KBM-7 (cell line): ENCODE measurements at places on chromosomes 11 and 22.
A peak's percentile ranks its signal among the peaks of the same experiment; 100 is the strongest.

- no peak for DNase-seq
These were observed 44.1 kb upstream of the SEZ6L start for GRCh38 chr22:26124991-26125725.

DNA sequence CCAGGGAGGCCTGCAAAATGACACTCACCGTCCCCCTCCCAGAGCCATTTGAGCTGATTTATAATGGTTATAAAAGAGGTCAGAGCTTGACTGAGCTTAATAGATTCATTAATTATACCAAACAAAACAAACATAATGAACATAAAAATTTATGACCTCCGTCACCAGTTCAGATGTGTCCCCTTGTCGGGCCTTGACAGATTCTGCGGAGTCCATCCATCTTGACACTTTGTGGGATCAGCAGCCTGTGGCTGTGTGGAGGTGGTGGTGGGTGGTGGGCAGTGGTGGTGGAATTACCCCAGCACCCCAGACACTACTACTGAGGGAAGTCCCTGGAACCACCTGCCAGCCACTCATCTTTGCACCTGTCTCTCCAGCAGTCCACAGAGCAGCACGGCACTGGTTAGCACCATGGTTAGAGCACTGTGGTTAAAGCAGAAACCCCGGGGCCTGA lies 83.5 kb downstream of the DSCAML1 start:
- DNase-seq, result no peak

- DNase-seq, result no peak
These were observed 3.7 kb upstream of the CLDN5 start for GRCh38 chr22:19527861-19528417.

DNA sequence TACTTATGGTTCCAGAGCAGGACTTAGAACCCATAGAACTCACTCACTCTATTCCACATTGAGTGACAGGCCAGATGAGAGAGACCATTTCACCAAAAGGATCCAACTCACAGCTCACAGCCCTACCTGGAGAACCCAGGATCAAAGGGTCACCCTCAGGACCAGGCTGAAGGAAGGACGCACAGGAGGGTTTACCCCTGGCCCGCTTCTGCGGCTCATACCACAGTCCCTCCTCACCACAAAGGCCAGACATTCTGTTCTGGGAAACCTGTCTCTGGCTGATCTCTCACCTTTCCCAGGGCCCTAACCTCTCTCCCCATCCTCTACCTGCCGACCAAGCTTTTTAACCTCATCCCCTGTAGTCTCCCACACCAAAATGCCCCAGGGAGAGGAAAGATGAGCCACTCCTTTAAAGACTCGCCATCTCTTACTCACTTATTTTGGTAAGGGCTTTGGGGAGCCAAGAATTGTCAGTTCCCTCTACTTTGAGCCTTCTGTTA lies 4.7 kb downstream of the FOSL1 start:
- no peak for DNase-seq

DNA sequence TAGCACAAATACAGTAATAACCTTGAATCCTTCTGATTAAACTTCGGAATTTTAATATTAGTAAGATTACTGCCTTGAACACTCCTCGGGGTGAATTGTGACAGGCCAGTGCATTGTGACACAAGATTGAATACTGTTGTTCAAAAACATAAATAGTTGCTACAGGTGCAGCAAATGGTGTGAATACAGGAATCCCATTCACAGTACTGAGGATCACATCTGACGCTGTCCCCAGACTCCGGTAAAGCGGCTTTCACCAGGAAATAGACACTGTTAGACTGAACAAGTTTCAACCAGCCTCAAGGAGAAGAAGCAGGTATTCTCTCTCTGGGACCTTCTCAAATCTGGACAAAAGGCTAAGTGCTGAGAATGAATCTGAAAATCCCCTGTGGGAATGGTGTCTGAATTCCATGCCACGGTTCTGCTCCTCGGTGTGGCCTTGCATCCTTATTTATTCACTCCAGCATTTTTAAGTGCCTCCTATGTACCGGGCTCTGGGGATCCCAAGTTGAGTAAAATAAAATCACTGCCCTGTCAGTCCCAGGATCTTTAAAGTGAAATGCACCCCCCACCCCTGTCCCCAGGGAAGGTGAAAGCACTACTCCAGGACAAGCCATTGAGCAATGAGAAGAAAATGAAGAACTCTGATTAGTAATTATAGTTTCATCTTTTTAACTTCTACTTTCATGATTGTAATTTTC lies 3.4 kb downstream of the LGR4 start:
- DNase-seq, result no peak

- peak; percentile 85 for DNase-seq
These were observed at the start of gene P2RY2 for GRCh38 chr11:73218106-73218829. TSS of gene P2RY2 (plus strand) at chr11:73218281. CDS start at chr11:73234160, 15,879 bp downstream.

DNA sequence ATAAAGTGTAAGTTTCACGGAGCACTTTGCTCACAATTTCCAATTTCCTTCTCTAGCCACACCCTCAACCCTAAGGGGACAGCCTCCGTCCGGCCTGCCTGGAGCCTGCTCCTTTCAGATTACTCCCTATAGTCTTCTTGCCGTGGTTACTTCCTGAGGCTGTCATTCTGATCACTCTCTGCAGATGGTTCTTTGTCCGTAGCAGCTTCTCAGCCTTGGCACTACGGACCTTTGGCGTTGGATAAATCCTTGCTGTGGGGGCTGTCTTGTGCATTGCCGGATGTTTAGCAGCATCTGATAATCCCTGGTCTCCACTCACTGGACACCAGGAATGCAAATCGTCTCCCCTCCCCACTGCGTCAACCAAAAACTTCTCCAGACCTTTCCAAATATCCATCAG lies 447.5 kb upstream of the KIRREL3 start:
- DNase-seq, result no peak

- DNase-seq, result no peak
These were observed 133.7 kb upstream of the NARS2 start for GRCh38 chr11:78708388-78708787.

DNA sequence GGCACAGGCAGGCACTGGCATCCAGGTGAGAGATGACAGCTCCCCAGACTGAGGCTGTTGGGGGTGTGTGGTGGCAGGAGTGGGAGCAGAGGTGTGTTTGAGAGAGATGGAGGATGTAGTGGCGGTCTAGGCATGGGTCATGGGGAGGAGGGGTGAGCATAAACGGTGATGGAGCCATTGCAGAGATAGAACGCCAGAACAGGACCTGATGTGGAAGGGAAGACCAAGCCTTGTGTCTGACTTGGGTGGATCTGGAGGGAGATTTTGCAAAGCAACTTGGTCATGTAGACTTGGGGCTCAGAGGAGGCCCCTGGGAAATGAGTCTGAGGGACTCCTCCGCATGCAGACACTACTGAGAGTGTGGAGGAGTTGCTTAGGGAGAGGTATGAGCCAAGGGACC lies 50.0 kb upstream of the CLDN5 start:
- no peak for DNase-seq

DNA sequence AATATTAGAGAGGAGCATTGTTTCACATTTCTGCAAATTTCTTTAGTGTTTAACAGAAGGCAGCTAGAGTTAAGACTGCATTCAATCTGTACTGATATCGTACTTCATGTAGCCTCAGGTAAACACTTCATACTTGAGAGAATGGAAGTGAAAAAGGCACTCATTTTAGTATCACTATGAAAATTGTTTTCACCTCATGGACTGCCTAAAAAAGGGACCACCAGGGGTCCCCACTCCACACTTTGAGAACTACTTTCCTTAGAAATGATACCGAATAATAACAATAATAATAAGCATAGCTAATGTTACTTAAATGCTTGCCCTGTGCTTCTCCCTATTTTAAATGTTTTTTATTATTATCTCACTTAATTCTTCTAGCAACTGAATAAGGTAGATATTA lies 95.1 kb downstream of the BLID start:
- no peak for DNase-seq

DNA sequence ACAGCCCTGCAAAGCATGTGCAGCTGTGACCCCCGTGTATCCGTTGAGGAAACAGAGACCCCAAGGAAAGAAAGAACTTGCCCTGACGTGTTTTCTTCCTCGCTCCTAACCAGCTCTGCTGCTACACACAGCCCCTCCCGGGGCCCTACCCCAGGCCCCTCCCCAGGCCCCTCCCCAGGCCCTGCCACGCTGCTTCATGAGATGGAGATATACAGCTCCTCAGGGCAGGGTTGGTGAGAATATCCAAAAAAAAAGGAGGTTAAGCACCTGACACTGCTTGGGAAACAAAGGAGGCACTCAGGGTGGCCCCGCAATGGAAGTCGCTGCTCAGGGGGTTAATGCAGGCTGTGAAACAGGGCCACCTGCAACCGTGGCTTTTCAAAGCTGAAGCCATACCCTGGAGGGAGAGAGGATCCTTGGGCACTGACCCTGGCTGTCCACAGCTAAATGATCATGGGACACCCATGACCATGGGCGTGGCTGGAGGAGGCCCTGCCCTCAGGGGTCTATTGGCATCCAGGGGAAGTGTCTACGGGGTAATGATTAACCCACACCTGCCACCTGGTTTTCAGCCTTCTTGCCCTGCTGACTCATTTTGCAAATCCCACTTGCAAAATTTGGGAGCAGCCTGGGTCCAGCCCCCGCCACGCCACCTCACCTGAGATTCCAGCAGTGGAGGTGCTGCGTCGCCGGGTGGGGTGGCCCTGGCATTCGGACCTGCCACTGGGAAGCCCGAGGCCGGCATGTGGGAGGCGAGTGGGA lies 112.1 kb upstream of the ANO1 start:
- no peak for DNase-seq

DNA sequence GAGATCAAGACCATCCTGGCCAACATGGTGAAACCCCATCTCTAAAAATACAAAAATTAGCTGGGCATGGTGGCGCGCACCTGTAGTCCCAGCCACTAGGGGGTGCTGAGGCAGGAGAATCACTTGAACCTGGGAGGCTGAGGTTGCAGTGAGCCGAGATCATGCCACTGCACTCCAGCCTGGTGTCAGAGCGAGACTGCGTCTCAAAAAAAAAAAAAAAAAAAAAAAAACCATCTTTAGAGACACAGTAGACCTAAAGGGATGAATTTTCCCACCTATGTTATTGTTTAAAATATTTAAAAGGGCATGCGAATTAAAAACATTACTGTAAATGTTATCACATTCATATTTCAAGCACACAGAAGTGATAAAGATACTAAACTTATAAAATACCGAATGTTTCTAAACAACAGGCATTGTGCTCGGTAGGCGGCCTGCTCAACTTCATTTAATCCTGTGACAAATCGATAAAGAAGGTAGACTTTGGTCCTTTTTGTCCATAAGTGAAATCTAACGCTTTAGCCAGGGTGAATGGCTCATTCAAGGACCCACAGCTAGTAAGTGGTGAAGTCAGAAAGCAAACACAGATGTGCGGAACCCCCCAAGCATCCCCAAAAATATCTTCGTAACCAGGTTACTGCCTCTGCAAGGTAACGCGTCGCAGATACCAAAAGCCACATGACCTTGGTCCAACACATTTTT lies 16.1 kb downstream of the NCAPD3 start:
- DNase-seq, result peak; percentile 47

GRCh38 chr22:50221410-50222300 lies 20.8 kb downstream of the SELENOO start:
- no peak for DNase-seq

GRCh38 chr11:35247863-35248262 lies 108.9 kb downstream of the CD44 start:
- DNase-seq, result no peak

- DNase-seq, result peak; percentile 37
These were observed 630 bp downstream of the UBASH3B start for GRCh38 chr11:122656073-122656630.

- no peak for DNase-seq
These were observed 24.1 kb upstream of the CCDC188 start for GRCh38 chr22:20174785-20175596.
